ENCODE measurements at places on chromosomes 5 and 9.
A peak's percentile ranks its signal among the peaks of the same experiment; 100 is the strongest.

- peak; percentile 91 for DNase-seq
Measured at GRCh38 chr9:33721674-33722358, 73.5 kb upstream of the PRSS3 start.

- peak; percentile 16 for DNase-seq
Measured at GRCh38 chr9:9002826-9003583, 1203.4 kb upstream of the DMAC1 start.

DNA sequence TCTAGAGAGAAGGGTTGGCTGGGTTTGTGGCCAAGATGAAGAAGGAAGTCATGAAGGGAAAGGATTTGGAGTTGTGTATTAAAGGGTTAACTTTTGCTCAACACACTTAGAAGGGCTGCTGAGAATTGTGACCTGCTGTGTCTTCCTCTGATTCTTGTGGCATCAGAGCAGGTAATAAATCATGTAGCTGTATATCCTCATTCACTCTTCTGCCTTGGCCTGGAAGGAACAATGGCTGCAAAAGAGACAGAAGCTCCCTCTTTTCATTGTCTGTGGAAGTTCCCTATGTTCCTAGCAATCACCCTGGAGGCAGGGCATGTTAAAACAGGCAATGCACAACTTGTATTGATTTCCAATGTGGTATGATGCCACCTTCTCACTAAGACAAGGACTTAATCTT lies 159.1 kb downstream of the LRRC70 start:
- no peak for DNase-seq

DNA sequence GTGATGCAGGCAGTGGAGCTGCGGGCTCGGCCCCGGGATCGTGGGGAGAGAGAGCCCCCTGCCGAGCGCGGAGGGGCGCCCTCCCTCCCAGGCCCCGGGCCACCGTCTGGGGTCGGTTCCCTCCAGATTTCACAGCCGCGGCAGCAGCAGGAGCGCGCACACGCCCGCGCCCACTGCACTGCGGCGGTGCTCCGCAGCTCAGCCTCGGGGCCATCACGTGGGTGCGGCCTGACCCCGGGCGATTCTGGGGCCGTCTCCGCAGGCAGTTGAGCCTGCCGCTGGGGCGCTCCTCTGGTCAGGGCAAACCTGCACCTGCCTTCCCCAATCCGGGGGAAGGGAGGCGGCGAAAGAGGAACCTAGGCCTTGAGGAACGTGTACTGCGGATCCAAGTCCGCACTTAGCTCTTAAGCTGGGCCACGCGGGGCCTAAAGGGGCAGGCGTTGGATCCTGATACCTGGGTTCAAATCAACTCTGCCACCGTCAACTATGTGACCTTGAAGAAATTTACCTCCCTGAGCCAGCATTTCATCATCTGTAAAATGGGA lies 9.4 kb upstream of the DELE1 start:
- DNase-seq: no peak

DNA sequence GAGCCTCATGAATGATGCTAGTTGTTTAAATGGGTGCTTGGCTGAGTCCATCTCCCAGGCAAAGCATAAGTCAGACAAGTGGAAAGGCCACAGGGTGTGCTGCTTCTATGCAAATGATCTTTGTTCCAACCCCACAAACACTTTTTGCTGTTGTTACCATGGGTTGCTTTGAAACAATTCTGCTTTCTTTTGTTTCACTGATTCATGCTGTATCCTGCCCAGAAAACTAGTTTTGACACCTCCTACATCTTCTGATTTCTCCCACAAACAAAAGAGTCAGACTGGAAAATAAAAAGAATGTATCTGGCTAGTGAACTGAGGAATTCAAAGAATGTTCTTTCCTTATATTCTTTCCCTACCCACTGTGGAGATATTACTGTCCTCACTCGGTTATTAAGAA lies 298.6 kb downstream of the DIRAS2 start:
- no peak for DNase-seq

GRCh38 chr5:17355586-17356346 lies 138.3 kb downstream of the BASP1 start:
- no peak for DNase-seq

GRCh38 chr9:79007701-79008483 lies 563.9 kb upstream of the TLE4 start:
- no peak for DNase-seq

- no peak for DNase-seq
Measured at GRCh38 chr9:112115970-112116753, 58.9 kb downstream of the SUSD1 start.

DNA sequence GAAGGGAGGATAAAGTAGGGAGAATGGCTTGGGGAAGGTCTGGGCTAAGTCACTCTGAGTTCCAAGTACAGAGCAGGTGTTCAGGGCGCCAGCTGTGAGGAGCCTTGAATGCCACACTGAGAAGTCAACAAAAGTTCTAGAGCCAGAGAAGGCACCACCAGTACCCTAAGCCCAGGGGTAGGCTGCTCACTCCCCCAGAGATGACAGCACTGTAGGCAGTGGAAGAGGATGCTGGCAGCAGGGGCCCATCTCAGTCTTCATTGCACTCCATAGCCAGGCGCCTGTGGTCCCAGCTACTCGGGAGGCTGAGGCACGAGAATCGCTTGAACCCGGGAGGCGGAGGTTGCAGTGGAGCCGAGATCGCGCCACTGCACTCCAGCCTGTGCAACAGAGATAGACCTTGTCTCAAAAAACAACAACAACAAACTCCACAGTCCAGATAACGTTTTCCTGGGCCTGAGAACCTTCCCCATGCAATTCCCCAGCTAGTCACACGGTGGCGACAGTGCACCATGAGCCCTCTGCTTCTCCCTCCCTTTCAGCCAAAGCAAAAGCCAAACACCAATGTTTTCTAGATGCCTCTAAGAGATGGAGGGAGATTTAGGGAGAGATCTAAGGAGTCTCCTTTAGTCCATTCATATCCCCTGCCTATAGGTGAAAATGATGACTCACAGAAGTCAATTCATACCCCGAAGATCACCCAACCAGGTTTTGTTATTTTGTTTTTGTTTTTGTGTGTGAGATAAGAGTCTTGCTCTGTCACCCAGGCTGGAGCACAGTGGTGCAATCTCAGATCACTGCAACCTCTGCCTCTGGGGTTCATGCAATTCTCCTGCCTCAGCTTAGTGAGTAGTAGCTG lies 19.8 kb upstream of the NSD1 start:
- DNase-seq: peak; percentile 90

- DNase-seq: peak; percentile 20
Measured at GRCh38 chr5:160133071-160133917, 14.0 kb upstream of the PWWP2A start.

DNA sequence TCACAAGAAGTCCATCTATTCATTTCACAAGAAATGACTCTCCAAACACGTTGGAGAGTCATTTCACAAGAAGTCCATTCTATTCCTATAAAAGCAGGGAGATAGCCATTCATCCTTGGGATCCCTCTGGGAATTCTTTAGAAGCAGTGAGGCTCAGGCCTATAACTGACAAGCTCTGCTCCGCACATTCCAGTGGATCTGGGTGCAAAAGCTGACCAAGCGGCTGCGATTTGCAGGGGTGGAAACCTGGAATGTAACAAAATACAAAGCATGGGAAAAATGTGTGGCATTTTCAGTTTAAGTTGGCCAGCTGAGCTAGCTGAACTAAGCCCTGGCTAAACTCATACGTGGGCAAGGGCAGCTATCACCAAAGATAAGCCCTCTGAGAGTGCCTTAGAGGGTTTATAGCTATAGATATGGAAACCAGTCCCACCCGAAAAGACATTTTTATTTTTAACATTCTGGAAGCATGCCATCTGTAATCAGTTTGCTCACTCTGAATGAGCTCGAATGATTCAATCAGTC lies 8.7 kb downstream of the TAS2R1 start:
- no peak for DNase-seq

DNA sequence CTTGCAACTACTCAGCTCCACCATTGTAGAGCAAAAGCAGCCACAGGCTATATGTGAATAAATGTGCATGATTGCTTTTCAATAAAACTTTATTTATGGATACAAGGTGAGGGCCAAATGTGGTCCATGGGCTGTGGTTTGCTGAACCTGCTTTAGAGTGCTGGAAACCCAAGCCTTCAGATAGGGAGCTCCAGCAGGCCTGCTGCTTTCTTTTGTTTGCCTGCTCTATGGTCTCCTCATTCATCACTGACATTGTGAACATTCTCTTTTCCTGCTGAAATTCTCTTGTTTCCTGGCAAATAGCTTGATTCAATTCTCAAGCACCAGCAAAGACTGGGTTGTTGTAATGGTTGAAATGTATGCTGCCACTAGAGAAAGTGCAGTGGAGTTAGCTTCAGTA lies 26.0 kb downstream of the EGFLAM start:
- no peak for DNase-seq

DNA sequence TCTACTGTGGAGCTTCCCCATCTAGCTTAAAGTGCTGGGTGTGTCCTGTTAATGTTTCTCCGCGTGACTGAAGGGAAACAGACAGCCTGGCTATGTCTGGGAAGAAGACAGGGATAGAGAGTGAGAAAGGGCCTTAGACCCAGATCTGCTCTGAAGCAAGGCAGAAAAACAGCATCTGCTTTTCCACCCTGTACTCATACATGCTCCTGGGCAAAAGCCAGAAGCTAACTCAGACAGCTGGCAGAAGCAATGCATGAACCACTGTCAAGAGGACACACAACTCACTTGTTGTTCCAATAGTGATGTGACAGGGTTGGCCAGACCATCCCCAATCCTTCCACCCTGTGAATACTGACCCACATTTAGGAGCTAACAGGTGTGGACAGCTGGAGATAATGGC lies 63.3 kb downstream of the DPYSL3 start:
- no peak for DNase-seq

GRCh38 chr9:115525111-115526058 lies 407.4 kb upstream of the TNC start:
- DNase-seq: no peak

GRCh38 chr9:97983589-97984187 lies 547 bp downstream of the ANP32B start:
- DNase-seq: peak; percentile 55

GRCh38 chr5:32754284-32754683 lies 43.2 kb downstream of the NPR3 start:
- DNase-seq: no peak

DNA sequence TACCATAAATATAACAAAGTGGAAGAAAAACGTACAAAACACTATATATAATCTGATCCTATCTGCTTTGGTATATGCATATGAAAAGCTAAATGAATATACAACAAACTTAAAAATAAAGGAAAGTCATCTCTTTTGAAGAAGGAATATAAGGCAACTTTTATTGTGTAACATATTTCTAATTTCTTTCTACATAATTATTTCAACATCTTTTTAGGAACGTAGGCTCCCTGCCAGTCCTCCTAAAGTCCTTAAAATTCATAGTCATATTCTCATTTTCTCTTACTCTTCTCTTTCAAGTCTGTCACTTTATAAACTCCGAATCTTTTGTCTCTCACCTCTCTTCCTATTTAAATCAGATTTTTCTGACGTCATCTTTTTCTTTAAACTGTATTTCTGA lies 9.6 kb downstream of the DEPDC1B start:
- no peak for DNase-seq

GRCh38 chr5:109455598-109456096 lies 45.9 kb upstream of the PJA2 start:
- no peak for DNase-seq

- DNase-seq: no peak
Measured at GRCh38 chr5:92444888-92445287, 1061.8 kb upstream of the ARRDC3 start.

DNA sequence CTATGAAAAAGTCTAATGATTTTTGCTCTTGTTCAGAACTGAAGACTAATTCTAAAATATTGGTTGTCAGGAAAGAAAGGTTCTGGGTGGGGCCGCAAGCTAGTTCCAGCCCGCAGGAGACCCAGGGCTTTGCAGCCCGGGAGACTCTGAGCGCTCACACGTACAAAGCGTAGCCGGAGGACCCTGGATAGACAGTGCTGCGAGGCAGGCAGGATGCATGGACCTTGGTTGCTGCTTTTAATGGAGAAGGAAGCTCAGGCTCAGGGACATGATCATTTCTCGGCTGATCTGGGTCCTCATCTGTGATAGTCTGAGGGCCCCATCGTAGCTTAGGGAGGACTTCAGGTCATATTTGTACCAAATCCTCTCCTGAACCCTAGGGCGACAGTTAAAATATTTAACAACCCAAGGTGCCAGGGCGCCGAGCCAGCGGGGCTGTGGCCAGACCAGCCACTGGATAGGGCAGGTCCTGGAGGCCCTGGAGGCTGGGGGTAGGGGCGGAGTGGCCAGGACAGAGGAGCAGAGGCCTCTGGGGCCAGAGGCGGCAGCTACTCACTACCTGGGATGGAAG lies 70.1 kb upstream of the UNC5A start:
- DNase-seq: no peak

DNA sequence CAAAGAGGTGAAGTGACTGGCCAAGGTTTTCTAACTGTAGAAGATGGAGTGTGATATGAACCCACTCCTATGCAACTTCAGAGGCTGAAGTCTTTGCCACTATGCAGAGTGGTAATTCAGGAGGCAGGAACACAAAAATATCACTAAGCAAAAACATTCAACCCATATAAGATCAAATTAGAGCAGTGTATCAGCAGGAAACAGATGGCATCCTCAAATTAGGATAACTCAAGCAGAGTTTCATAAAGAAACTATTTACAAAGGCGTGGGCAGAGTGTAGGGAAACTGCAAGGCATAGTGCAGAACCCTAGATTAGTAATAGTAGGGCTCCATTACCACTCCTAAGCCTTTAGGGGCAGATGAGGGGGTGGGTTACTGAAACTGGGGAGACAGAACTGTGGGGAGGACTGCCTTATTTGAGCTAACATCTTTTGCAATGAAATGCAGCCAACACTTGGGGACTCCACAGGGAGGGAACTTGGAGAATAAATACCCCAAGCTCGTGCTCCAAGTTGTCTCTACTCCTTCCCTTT lies 72.2 kb downstream of the PTTG1 start:
- no peak for DNase-seq

GRCh38 chr5:7376871-7377270 lies 19.1 kb upstream of the ADCY2 start:
- DNase-seq: no peak

- no peak for DNase-seq
Measured at GRCh38 chr9:32502464-32502863, 23.5 kb downstream of the RIGI start.

- DNase-seq: no peak
Measured at GRCh38 chr5:31393126-31393525, 138.8 kb downstream of the DROSHA start.

GRCh38 chr9:115944166-115944948 lies 209.2 kb upstream of the PAPPA start:
- no peak for DNase-seq

DNA sequence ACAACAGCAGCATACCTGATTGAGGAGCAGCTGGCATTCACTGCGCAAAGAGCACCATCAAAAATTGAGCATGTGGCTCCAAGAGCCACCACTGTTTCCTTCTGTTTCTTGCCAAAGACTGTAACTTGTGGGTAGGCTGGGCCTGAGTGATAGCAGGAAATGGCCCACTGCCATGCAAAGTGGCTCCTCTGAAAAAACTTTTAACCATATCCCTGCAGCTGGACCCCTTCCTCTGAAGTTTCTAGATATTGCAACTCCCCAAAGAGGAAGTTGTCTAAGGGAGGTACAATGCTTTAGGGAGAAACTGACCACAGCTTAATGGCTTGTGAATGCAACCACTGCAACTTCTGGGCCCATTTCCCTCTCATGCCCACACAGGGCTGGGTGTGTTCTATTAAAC lies 355.4 kb upstream of the PDE4D start:
- no peak for DNase-seq
